ENCODE measurements at places on chromosomes 1 and 21.

- no peak for DNase-seq
Measured at GRCh38 chr1:100794748-100795645, 75.5 kb downstream of the VCAM1 start.

DNA sequence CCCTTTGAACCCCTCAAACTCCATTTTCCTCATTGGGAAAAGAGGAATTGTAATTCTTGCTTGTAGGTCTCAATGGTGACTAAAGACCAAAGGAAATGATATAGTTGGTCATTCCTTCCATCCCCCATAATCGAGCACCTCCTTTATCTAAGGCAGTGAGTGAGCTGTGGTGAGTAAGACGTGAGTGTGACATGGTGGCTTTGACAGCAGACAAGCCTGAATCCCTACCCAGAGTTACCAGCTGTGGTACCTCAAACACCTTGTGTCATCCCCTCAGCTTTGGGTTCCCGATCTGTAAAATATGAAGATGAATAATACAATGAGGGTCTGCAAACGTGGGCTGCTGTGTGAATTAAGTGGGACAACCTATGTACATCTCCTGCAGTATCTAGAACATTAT lies 8.4 kb downstream of the TRAF5 start:
- DNase-seq, result no peak

DNA sequence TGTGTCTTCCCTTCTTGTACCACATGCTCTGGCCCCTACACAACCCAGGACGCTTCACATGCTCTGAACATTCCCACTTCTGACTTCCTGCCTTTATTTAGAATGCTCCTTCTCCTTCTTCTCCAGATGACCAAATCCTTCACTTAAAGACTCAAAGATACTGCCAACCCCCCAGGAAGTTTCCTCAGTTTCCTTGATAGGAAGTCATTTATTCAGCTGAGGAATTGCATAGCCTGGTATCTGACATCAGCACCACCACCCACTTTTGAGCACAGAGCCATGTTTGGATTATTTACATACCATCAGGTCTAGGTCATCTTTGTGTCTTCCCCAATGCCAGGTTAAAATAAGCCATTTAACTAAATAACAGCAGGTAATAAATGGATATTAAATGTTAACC lies 42.4 kb downstream of the GFI1 start:
- no peak for DNase-seq

- no peak for DNase-seq
Measured at GRCh38 chr1:10778640-10779039, 17.8 kb downstream of the CASZ1 start.

- DNase-seq, result no peak
Measured at GRCh38 chr21:45310459-45310858, 22.8 kb upstream of the POFUT2 start.

GRCh38 chr1:246492611-246493245 lies 14.4 kb downstream of the SMYD3 start:
- DNase-seq, result no peak

DNA sequence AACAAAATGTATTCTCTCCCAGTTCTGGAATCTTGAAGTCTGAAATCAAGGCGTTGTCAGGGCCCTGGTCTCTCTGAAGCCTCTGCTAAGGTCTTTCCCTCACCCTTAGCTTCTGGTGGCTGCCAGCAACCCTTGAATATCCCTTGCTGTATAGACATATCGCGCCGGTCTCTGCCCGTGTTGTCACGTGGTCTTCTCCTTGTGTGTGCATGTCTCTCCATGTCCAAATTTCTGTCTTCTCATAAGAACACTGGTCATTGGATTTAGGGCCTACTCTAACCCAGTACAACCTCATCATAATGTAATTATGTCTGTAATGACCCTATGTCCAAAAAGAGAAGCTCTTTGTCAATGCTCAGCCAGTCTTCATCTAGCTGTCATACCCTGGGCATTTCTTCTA lies 85.7 kb upstream of the ETS2 start:
- no peak for DNase-seq

GRCh38 chr21:31750843-31751242 lies 18.9 kb upstream of the SCAF4 start:
- no peak for DNase-seq

- no peak for DNase-seq
Measured at GRCh38 chr1:208025031-208025430, 114.1 kb upstream of the CD34 start.

GRCh38 chr1:188642704-188643103 lies 1814.0 kb downstream of the PLA2G4A start:
- DNase-seq, result no peak

GRCh38 chr1:56426587-56427381 lies 152.6 kb downstream of the PLPP3 start:
- DNase-seq, result no peak

DNA sequence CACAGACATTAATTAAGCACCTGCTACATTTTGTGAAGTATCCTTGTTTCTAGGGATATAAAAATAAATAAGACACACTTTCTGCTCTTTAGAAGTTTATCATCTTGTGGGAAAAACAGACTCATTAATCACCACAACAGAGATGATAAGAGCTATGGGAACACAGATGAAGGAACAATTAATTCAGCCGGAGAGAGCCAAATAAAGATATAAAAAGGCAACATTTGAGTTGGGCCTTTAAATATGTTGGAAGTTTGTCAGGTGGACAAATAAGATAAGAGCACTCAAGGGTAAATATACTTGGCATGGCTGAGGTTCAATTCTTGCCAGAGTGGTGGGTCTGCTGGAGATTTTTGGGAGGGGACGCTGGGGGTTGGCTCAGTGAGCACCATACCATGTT lies 34.2 kb upstream of the VTCN1 start:
- DNase-seq, result no peak

GRCh38 chr1:15693371-15693770 lies 9.3 kb downstream of the PLEKHM2 start:
- no peak for DNase-seq

GRCh38 chr1:79325705-79326104 lies 319.2 kb upstream of the ADGRL4 start:
- no peak for DNase-seq

GRCh38 chr21:31414263-31415000 lies 70.4 kb upstream of the TIAM1 start:
- DNase-seq, result no peak

GRCh38 chr1:91591175-91591974 lies 90.7 kb downstream of the CDC7 start:
- no peak for DNase-seq

GRCh38 chr1:168234846-168235547 lies 9.2 kb downstream of the SFT2D2 start:
- no peak for DNase-seq

DNA sequence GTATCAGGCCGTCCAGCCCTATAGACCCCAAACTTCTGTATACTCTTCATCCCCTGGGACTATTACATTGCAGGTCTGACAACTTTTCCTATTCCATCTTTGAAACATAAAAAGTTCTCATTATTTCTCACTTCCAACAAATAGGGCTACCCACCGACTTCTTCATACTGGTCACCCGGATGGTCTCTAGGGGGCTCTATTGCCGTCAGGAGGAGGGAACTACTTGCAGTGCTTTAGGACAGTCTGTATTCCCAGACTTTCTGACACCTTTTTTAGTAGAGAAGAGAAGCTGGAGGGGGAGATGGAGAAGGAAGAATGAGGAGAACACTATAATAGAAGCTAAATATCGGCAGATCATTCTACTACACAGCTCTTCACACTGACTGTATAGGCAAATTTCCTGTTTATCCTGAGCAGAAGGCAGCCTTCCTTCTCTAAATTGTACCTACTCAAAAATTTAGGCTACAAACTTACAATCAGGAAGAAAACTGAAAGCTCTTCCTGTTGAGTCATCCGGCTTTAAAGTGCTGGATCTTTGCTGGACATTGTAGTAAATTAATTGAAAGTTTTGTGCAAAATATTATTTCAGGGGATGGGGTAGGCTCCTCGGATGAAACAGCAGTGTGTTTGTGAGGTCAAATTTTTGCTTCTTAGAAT lies 54.6 kb downstream of the CDC7 start:
- no peak for DNase-seq

DNA sequence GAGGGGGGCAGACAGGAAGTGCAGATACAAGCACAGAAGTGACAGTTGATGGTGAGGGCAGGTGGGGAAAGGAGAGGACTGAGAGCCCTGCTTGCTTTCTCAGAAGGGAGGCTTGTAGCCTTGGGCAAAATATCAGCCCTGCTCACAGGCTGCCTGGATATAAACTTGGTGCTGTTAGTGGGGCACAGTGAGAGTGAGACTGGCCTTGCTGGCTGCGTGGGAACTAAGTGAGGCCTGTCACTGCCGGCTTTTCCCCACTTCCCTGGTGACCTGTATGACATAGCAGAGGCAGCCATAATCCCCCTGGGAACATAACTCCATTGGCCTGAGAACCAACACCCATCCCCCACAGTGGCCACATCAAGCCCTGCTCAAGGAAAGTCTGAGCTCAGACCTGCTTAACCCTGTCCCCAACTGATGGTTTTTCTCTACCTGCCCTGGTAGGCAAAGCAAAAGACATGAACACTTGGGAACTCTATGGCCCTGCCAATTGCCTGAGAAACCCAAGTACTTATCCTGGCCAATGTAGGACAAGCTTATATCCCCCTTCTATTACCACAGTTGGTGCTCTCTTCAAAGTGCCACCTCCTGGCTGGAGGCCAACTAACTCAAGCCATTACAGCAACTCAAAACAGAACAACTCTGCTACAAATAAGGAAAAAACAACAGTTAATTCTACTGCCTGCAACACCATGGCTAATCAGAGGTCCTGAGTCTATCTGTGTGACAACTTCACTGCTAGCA lies 472.7 kb downstream of the PLPP3 start:
- DNase-seq, result no peak

DNA sequence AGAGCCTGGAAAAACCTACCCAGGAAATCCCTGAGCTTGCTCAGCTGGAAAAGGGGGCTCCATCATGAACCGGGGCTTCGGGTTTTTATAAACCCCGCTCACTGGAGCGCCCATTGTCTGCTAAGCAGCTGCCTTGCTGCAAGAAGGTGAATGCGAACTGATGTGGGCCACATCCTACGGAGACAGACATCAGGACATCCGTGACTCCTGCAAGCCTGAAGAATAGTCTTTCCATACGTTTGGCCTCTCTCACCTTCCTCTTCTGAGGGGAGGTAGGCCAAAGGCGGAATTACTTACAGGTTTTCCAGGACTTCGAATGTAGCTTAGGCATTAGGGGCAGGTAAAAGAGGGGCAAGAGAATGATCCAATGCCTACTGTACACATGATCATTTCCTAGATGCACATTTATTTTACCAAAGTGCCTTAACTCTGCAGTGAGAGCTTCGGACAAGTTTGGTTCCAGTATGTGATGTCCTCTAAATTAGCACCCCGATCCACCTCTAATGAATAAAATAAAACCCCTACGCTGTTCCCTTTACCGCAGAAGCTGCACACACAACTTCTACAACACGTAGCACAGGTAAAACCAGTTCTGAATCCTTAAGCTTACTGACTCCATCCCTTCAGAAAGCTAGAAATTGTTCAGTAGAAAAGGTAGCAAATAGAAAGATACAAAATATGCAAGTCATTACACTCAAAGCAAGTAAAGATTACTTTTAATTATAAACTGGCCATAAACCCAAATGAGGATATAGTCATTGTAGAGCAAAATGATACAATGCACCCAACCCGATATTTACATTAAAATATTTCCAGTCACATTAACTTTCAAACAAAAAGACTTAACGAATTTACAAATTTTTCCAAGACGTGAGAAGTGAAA lies 866 bp upstream of the SORT1 start:
- DNase-seq, result no peak

DNA sequence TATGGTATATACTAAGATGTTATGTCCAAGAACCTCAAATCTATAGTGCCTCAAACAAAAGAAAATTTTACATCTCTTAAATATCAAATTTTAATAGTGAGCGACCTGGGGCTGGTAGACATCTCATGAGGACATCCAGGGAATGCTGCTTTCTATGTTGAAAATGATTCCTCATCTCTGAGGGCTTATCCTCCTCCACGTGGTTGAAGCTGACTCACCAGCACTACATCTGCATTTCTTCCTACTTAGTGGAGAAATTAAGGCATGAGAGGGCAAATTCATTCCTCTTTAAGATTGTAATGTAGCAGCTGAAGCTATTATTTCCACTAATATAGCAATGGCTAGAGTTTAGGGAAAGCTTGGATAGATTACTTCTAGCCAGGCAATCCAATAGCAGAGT lies 529.5 kb downstream of the COL11A1 start:
- no peak for DNase-seq

DNA sequence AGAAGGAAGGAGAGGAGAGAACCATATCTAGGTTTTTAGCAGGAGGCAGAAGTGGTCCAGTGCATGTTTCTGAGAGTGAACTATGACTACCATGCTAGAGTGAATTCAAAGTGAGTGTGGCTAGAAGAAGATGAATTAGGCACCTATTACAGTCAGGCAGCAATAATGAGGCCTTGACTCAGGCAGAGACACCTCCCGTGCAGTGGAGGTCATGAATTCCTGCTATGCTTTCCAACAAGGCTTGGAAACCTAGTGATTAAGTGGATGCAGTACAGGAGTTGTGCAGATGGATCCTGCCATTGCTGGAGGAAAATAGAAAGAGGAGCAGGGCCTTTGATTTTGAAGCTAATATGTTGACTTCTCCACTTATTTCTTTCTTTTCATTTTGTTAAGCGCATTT lies 581.5 kb downstream of the RWDD3 start:
- DNase-seq, result no peak

DNA sequence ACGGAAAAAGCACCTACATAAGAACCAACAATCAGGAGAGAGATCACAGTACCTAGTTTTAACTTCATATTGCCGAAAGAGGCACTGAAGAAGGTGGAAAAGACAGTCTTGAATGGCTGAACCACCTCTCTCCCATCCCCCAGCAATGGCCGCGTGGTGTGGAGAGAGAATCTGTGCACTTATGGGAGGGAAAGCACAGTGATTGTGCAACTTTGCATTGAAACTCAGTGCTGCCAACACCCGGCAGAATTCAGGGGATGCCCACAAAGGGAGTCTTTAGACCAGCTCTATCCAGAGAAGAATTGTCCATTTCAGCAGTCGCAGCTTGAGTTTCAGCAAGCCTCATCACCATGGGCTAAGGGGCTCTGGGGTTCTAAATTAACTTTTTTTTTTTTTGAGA lies 186.3 kb upstream of the USP25 start:
- DNase-seq, result no peak

GRCh38 chr1:232856541-232856940 lies 51.3 kb downstream of the MAP10 start:
- no peak for DNase-seq

- DNase-seq, result no peak
Measured at GRCh38 chr1:238334170-238334569, 443.4 kb upstream of the ZP4 start.

DNA sequence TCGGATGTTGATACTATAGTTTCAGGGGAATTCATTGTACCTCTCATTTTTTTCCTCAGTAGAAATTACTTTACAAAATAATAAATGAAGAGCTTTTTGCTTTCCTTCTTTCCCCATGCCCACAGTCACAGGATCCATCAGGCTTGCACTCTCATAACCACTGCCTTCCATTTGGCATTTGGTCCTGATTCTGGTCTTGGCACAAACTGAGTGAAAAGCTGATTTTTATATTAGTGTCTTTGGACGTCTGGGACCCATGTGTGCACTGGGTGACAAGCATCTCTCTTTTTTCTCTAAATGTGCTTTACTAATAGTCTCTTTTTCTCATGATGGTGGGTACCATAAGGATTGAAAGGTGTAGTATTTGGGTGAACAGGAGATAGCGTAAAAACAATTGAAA lies 2.8 kb downstream of the ELAVL4 start:
- DNase-seq, result no peak

Measured in memory B cell (primary cell).